CD4-positive, CD25-positive, alpha-beta regulatory T cell (primary cell): ENCODE measurements at places on chromosomes 5 and 9. TPM values are rescaled to one million over a fixed set of nuclear protein-coding genes. Genes with fewer than 3 reads are reported as not detected.

- DNase-seq: peak; percentile 24
- no peaks in the 10 kb centered on the region for H3K36me3 ChIP-seq
- H3K27ac ChIP-seq: no peak overlapping the region
- no peaks in the 10 kb centered on the region for H3K4me1 ChIP-seq
- H3K4me3 ChIP-seq: no peak overlapping the region
Measured at GRCh38 chr5:143016777-143017516, 246.8 kb downstream of the ARHGAP26 start.

GRCh38 chr5:78527054-78527859, 121.3 kb downstream of the LHFPL2 start:
- no peak overlapping the region for H3K27ac ChIP-seq
- no peak overlapping the region for H3K4me3 ChIP-seq
- peaks cover 8% of the 10 kb centered on the region for H3K4me1 ChIP-seq
- H3K36me3 ChIP-seq: no peaks in the 10 kb centered on the region
- DNase-seq: no peak

DNA sequence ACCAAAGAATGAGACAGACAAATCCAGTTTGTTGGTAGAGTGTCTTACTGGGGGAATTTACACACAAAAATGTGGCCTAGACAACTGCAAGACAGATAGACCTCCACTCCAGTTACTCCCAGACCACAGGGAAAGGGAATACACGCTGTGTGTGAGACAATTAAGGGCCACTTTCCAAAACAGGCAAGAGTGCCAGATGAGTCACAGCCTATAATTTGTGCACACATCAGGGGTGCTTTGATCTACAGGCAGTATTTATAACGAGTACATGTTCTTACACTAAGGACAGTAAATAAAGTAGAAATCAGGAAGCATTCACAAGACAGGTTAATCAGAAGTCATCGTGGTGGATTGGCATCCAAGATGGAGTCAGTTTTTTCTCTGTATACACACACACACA, 114.8 kb downstream of the ZNF622 start:
- no peak for DNase-seq
- no peaks in the 10 kb centered on the region for H3K4me1 ChIP-seq
- H3K27ac ChIP-seq: no peak overlapping the region
- no peaks in the 10 kb centered on the region for H3K36me3 ChIP-seq

The PGGT1B gene
- 46.8 TPM for total RNA-seq

- H3K27me3 ChIP-seq: no peaks in the 10 kb centered on the region
- no peak overlapping the region for H3K4me3 ChIP-seq
- H3K27ac ChIP-seq: no peak overlapping the region
- no peaks in the 10 kb centered on the region for H3K36me3 ChIP-seq
Measured at GRCh38 chr5:73515232-73515631, 17.0 kb downstream of the BTF3 start.

- no peaks in the 10 kb centered on the region for H3K4me1 ChIP-seq
- H3K36me3 ChIP-seq: no peaks in the 10 kb centered on the region
- no peak overlapping the region for H3K27ac ChIP-seq
Measured at GRCh38 chr5:96004754-96005153, 43.1 kb upstream of the ELL2 start.

The PCDHA1 gene
- total RNA-seq: not detected

The KIF4B gene
- not detected for total RNA-seq

The TMEM38B gene
- 10.6 TPM for total RNA-seq

DNA sequence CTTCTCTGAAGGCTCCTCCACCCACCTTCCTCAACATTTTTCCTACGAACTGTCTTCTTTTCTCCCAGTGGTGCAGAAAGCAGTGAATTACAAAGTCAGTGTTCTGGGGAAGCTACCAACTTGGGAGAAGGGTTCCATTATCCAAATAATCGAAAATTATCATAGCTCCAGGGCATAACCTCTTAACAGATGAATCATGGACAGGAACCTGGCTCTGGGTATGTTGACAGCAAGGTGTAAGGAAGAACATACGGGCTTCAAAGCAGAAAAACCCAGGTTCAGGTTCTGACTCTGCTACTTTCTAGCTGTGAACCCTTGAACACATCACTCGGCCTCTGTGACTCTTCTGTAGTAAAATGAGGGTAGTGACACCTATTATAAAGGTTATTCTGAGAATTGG, 351.3 kb downstream of the ENC1 start:
- DNase-seq: no peak
- H3K4me1 ChIP-seq: no peaks in the 10 kb centered on the region

DNA sequence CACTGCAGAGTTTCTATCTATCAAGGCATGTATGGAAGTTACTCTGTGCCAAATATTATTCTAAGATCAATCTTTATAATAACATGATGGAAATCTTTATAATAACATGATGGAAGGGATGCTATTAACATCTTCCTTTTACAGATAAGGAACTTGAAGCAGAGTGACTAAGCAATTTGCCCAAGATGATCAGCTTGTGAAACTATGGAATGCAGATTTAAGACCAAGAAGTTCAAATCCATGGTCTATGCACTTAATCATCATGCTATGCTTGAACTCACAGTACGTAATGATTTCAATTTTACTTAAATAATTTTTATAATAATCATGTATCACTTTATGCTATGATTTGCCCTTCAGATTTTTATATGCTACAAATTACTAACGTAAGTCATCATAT, 123.1 kb downstream of the DNAH5 start:
- no peak overlapping the region for H3K4me3 ChIP-seq
- H3K27me3 ChIP-seq: no peaks in the 10 kb centered on the region

The LOX gene
- total RNA-seq: 0.25 TPM

GRCh38 chr5:161857358-161857757, 9.4 kb downstream of the GABRA1 start:
- H3K36me3 ChIP-seq: no peaks in the 10 kb centered on the region
- H3K4me1 ChIP-seq: no peaks in the 10 kb centered on the region
- no peaks in the 10 kb centered on the region for H3K27me3 ChIP-seq
- no peak overlapping the region for H3K27ac ChIP-seq

The ERGIC1 gene
- 58.4 TPM for total RNA-seq

The PCDHA5 gene
- not detected for total RNA-seq

- peak overlapping the region; percentile 68 for H3K4me3 ChIP-seq
- H3K36me3 ChIP-seq: no peaks in the 10 kb centered on the region
- H3K27me3 ChIP-seq: no peaks in the 10 kb centered on the region
- peak; percentile 86 for DNase-seq
Measured at GRCh38 chr9:135468854-135469521, 10.6 kb upstream of the PPP1R26 start.

DNA sequence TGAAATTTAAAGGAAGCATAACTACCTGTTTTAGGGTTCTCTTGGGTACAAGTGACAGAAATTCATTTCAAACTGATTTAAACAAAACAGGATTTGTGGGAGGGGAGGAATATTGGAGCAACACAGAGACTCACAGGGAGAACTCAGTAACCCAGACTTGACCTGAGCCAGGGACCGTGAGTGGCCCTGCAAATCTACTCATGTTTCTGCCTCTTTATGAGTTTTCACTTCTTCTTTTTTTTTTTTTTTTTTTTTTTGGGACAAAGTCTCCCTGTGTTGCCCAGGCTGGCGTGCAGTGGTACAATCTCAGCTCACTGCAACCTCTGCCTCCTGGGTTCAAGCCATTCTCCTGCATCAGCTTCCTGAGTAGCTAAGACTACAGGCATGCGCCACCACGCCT, 405.6 kb upstream of the ZNF608 start:
- no peak overlapping the region for H3K4me3 ChIP-seq
- no peaks in the 10 kb centered on the region for H3K36me3 ChIP-seq
- no peak for DNase-seq
- no peak overlapping the region for H3K27ac ChIP-seq
- H3K27me3 ChIP-seq: no peaks in the 10 kb centered on the region
- no peaks in the 10 kb centered on the region for H3K4me1 ChIP-seq

The IRGM gene
- total RNA-seq: 1.8 TPM

- no peak overlapping the region for H3K4me3 ChIP-seq
- H3K4me1 ChIP-seq: no peaks in the 10 kb centered on the region
- DNase-seq: no peak
- H3K36me3 ChIP-seq: no peaks in the 10 kb centered on the region
- no peak overlapping the region for H3K27ac ChIP-seq
Measured at GRCh38 chr9:133519693-133520092, 5.1 kb downstream of the MYMK start.

DNA sequence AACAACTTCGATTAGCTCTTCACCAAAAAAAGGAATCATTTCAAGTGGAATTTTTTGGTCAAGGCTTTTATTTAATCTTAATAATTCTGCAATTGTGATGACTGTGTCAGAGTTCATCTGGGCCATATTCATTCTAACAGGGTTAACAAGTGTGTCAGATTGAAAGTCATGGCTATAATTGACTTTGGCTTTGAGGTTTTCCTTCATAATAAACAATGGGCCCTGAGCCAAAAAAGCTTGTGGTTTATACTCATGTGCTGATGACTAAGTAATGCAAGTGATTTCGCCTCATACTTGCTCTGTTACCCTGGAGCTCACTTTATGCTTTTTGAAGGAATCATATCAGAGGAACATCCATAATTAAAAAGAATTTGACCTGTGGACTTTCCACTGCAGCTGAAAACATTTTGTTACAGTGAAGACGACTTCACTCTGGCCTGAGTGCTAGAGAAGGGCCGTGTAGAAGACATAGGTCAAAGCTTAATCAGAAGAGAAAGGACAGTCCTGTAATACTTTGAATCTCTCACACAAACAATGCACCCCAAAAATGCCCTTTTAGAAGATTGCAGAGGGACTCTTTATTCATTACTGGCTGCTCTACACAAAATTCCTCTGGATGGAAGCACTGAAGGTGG, 101.7 kb downstream of the GDNF start:
- H3K4me3 ChIP-seq: no peak overlapping the region
- no peak for DNase-seq
- no peaks in the 10 kb centered on the region for H3K4me1 ChIP-seq
- no peak overlapping the region for H3K27ac ChIP-seq

GRCh38 chr5:91830361-91830953, 447.3 kb upstream of the ARRDC3 start:
- no peak overlapping the region for H3K27ac ChIP-seq
- no peaks in the 10 kb centered on the region for H3K27me3 ChIP-seq
- no peak overlapping the region for H3K4me3 ChIP-seq
- no peaks in the 10 kb centered on the region for H3K36me3 ChIP-seq
- no peak for DNase-seq
- no peaks in the 10 kb centered on the region for H3K4me1 ChIP-seq

The SHLD3 gene
- total RNA-seq: 11.1 TPM

GRCh38 chr5:54743997-54744788, 226.6 kb downstream of the SNX18 start:
- peak overlapping the region; percentile 52 for H3K27ac ChIP-seq
- H3K36me3 ChIP-seq: no peaks in the 10 kb centered on the region
- H3K27me3 ChIP-seq: no peaks in the 10 kb centered on the region
- peak overlapping the region; percentile 57 for H3K4me3 ChIP-seq
- DNase-seq: peak; percentile 87

The IL9 gene
- total RNA-seq: not detected

GRCh38 chr5:160133071-160133917, 14.0 kb upstream of the PWWP2A start:
- H3K27me3 ChIP-seq: no peaks in the 10 kb centered on the region
- DNase-seq: no peak
- H3K4me3 ChIP-seq: no peak overlapping the region
- no peaks in the 10 kb centered on the region for H3K4me1 ChIP-seq
- H3K36me3 ChIP-seq: no peaks in the 10 kb centered on the region

The B4GALT7 gene
- 24.2 TPM for total RNA-seq

DNA sequence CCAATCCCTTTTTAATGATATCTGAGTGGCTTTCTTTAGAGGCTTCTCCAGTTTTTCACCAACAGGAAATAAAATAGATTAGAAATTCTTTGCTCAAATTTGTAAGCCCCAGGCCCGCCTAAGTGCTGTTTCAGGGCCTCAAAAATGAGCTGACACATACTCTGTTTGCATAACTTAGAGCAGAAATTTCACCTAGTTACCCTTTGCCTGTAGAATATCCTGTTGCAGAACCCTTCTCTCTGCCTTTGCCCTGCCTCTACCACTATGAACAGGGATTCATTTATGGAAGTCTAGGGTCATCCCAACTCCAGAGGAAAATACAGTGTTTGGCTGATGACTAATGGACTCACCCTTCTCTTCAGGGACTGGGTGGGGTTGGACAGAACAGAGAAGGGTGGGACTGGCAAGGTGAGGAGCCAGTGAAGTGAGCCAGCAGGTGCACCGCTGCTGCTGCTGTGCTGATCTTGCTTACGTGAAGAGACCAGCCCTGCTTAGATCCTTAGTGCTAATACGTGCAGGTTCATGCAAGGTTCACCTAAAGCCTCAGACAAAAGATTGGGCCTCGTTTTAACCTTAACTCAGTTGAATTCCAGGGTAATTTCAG, 22.8 kb downstream of the OSTF1 start:
- peak overlapping the region; percentile 35 for H3K27ac ChIP-seq
- H3K4me1 ChIP-seq: peaks cover 21% of the 10 kb centered on the region

GRCh38 chr5:6634306-6634705, 1.1 kb downstream of the SRD5A1 start:
- peaks cover 28% of the 10 kb centered on the region for H3K4me1 ChIP-seq
- no peak for DNase-seq
- no peaks in the 10 kb centered on the region for H3K27me3 ChIP-seq
- no peak overlapping the region for H3K27ac ChIP-seq

DNA sequence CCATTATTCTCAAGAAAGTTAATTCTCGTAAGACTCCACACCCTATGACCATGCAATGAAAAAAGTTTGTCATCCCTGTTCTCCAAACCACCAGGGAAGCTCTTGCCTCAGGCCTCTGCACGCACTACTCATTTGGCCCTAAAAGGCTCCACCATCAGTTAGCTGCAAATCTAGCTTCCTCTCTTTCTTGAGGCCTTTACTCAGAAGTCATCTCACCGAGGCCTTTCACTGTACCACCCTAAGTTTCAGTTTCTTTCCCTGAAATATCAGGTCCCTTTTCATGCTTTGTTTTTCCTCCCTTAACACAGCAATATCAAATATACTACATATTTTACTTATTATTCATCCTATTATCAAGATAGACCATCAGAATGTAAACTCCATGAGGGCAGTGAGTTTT, 39.1 kb downstream of the OXCT1 start:
- H3K36me3 ChIP-seq: peaks cover 46% of the 10 kb centered on the region
- no peak overlapping the region for H3K27ac ChIP-seq
- no peaks in the 10 kb centered on the region for H3K27me3 ChIP-seq
- H3K4me1 ChIP-seq: peaks cover 7% of the 10 kb centered on the region

The SPRY4 gene
- 0.52 TPM for total RNA-seq

- H3K4me1 ChIP-seq: no peaks in the 10 kb centered on the region
- no peak within 1 kb of the TSS for H3K4me3 ChIP-seq
- H3K27ac ChIP-seq: no peak within 1 kb of the TSS
- no peaks in the 10 kb centered on the region for H3K36me3 ChIP-seq
Measured at GRCh38 chr9:14909961-14910805, at the start of gene FREM1. FREM1 (minus strand) TSS chr9:14910428; CDS start chr9:14868977, 41,451 bp downstream.

The OMD gene
- total RNA-seq: not detected

GRCh38 chr9:100317706-100318105, 35.0 kb downstream of the TEX10 start:
- DNase-seq: no peak
- no peaks in the 10 kb centered on the region for H3K27me3 ChIP-seq
- H3K4me1 ChIP-seq: no peaks in the 10 kb centered on the region

DNA sequence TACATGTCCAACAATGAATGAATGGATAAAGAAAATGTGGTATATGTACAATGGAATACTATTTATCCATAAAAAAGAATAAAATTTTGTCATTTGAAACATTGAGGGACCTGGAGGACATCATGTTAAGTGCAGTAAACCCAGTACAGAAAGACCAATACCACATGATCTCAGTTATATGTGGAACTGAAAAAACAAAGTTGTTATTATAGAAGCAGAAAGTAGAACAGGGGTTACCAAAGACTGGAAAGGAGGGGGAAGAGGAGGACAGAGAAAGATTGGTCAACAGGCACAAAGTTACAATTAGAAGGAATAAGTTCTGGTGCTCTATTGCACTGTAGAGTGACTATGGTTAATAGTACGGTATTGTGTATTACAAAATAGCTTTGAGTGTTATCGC, 233.8 kb downstream of the SEMA6A start:
- no peak overlapping the region for H3K4me3 ChIP-seq
- no peaks in the 10 kb centered on the region for H3K27me3 ChIP-seq
- no peaks in the 10 kb centered on the region for H3K36me3 ChIP-seq
- DNase-seq: no peak
- no peaks in the 10 kb centered on the region for H3K4me1 ChIP-seq
